Jurkat, Clone E6-1 (cell line): ENCODE measurements at places on chromosomes 1 and 21.
A peak's percentile ranks its signal among the peaks of the same experiment; 100 is the strongest.

DNA sequence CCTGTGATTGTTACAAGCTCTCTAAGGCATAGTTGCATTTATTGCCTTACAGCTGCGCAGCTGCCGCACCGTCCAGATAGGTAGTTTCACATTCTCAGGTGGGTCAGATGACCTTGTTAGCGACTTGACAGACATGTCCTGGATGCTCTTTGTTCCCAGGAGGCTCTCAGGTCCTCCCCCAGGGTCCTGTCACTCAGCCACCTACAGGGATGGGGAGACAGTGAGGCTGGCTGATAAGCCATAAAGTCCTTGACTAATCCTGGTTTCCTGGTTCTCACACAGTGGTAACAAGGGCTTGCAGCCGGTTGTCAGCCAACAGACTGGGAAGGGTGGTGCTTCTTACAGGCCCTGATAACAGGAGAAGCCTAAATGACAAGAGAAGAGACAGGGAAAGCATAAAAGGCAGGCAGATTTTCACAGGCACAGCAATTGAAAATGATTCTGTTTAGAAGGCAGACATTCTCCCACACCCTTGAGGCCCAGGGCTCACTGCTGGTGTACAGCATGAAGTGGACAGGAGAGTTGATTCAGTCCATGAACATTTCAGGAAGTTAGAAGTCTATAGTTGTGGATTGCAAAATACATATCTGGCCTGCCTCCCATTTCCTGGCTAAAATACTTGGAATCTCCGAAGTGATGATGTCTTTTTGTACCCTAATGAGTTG lies 2.9 kb downstream of the ARF1 start:
- DNase-seq = no peak

DNA sequence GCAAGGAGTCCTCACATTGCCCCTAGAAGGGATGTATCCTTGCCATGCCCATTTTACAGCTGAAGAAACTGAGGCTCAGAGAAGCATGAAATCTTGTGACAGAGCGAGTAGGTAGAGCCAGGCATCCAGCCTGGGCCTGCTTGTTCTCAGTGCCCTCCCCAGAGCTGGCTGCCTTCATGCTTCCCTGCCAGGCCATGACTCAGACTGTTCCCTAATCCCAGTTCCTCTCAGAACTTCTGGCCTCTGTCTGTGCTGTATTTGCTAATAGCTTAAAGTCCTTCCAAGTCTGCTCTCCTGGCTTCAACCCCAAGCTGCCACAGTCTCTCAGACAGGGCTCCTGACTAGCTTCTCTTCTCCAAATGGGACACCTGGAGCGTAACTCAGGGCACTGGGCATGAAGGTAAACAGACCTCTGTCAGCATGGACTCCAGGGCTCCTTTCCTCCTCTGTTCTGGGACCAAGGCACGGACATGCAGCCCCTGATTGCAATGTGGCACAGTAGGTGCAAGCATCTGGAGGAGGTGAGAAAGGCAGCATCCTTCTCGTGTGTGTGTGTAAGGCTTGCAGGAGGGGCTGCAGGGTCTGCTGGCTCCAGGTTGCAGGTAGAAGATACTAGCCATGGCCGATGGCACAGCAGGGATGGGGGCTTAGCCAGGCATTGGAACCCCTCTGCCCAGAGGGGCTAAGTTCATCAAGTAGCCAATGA lies 122.7 kb downstream of the HMGB4 start:
- DNase-seq = no peak

- DNase-seq = no peak
These were observed 7.2 kb upstream of the TACSTD2 start for GRCh38 chr1:58584082-58584895.

- no peak for DNase-seq
These were observed 176.5 kb downstream of the PBX1 start for GRCh38 chr1:164735315-164736052.

DNA sequence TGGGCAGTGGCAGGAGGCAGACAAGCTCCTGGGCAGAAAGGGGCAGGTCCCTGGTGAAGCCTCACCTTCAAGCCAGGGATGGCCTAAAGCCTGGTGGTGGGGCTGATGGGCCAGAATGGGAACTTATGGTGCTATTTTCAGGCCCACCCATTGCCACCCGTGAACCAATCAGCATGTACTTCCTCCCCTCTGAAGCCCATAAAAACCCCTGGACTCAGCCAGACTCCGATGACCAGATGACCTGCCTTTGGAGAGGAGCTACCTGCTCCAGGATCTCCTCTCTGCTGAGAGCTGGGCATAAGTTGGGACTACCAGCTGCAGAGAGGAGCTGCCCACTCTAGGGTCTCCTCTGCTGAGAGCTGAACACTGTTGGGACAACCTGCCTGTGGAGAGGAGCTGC lies 7.8 kb upstream of the BCL10 start:
- no peak for DNase-seq

DNA sequence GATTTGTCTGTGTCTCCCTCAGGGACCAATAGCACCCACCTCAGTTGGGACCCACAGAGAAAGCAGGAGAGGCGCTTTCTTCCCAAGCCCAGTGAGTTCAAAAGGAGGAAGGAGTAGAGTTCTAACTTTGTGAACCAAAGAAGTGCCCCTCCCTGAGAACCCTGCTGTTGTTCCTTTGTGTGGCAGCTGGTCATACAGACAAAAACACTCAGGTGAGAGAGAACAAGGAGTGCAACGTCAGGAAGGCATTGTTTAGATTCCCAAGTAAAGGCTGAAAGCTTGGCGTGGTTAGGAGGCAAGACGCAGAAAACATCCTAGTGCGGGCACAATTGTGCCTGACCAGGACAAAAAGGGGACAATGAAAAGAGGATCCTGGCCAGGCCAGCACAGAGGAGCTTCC lies 654.6 kb downstream of the KIF26B start:
- no peak for DNase-seq

DNA sequence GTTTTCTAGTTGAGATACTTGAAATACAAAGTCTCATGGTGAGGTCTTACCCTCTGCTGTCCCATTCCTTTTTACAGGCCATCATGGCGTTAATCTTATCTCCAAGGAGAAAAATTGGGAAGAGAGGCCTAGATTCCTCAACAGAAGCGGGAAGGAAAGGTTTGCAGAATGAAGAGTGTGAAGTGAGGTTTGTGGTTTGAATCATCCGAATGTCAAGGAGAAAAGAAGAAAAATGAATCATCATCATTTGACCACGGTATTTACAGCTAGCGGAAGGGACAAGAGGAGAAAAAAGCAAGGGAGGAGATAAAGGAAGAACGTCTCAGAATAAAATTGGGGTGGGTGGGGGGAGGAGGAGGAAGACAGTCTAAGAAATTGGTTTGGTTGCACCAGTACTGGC lies 935 bp upstream of the COG2 start:
- no peak for DNase-seq

DNA sequence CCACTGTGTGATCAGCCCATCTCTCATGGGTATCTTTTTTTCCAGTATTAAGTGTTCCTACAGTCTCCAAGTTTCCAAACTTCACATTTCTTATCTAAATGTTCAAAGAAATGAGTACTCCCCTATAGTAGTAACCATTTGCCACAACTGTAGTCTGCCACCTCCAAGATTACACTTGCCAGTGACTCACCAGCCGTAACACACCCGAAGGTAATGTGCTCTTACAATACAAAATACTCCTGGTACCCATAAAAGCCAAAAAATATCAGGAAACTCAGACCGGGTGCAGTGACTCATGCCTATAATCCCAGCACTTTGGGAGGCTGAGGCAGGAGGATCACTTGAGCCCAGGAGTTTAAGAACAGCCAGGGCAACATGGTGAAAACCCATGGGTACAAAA lies 20.5 kb upstream of the ZNF496 start:
- DNase-seq = no peak

DNA sequence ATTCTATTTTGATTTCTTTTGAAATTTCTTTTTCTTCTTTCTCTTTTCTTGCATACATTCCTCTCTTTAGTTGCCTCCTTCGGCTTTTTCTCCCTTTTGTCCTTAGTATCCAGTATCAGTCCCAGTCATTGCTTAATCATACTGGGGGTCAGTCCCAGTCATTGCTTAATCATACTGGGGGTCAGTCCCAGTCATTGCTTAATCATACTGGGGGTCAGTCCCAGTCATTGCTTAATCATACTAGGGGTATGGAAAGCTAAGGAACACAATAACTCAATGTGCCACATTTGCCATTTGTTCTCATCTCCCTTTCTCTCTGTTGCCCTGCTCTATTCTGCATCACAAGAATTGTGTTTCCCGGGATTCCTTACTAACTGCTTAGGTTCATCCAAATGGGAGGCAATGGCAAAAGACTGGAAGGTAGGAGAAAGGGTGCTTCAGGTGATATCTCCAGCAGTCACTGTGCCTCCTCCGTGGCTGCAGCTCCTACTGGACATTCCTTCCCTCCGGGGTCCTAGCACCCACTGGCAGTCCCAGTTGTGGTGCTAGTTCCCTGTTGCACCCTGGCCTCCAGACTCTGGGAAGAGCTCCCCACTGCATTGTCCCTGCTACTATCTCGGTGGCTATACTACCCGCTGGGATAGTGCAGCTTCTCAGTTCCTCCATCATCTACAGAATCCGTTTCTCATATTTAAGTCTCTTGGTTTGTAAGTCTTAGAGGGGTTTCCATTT lies 32.6 kb upstream of the LAMC1 start:
- no peak for DNase-seq

DNA sequence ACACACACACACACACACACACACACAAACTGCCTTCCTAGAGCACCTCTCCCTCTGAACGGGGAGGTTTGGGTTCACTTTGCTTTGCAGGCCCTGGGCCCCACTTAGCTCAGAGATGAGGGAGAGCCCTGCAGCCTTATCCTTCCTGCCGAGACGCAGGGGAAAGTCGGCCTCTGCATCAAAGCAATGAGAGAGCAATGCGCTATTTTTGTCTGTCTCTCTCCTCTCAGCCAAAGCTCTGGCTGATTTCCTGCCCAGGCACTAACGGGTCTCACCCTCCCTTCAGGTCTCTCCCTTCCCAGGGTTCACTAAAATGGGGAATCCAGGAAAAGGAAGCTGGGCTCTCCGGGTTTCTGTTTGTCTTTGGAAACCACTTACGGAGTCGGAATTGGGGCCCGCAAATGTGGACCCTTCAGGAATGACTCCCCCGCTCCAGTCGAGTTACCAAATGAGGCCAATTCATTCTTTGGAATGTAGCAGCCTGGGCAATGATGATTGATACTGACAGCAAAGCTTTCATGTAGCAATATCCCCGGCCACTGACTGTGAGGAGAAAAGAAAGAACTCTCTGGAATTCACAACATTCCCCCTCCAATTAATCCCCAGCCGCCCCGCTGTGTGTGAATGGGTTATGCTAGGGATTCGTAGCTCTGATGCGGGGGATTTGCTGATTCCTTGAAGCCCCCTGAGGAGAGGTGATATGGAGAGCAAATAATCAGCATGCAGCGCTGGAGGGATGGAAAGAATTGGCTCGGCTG lies 61.5 kb upstream of the WLS start:
- no peak for DNase-seq

GRCh38 chr1:16372535-16373285 lies 5.7 kb downstream of the SZRD1 start:
- no peak for DNase-seq

DNA sequence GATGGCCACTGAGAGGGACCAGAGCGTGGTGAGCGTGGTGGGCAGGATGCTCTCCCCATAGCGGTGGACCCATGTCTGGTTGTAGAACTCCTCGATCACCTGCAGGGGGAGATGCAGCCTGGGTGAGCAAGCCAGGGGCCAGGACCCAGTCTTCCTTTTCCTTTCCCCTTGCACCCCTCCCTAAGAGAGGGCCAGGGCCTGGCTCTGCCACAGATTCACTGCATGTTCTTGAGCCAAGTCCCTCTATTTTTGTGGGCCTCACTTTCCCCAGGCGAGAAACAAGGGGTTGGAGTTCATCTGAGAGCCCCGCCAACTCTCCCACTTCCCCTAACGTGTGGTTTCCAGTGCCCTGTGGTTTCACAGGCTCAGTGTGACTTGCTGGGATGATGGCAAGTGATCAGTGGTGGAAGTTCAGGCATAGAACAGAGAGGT lies 27.5 kb downstream of the SLC2A1 start:
- DNase-seq = peak; percentile 86

DNA sequence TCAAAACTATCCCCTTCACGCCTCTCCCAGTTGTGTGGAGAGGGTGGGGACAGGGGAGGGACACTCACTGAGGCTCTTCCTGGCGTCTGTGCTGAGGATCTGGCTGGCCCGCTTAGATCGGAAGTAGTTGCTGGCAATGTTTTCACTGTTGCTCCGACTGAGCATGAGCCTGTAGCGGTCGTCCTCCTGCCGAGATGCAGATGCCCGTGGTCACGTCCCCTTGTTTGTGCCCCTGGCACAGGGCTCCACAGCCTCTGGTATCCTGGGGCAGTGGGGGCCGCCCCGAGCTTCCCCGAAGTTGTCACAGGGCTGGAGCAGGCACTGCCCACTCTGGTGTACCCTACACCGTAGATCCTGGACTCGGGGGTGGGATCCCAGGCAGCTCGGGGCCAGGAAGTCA lies 5.0 kb upstream of the DDOST start:
- DNase-seq = no peak

DNA sequence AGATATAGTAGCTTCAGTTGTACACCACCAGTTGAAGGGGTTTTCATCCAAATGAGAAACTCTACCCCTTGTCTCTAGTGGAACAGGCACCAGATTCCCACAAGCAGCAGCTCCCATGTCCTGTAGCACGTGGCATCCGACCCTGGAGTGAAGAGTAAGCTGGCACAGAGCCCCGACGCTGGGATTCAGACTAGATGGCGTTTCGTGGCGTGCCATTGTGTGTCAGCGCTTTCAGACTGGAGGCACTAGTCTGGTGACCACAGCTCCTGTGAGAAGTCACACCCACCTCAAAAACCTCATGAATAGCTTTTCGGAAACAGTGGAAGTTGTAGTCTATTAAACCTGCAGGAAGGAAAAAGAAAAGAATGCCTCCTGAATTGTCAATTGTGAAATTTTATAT lies 20.2 kb downstream of the RRAGC start:
- no peak for DNase-seq

- DNase-seq = no peak
These were observed 170.1 kb downstream of the SEC16B start for GRCh38 chr1:177799746-177800145.

DNA sequence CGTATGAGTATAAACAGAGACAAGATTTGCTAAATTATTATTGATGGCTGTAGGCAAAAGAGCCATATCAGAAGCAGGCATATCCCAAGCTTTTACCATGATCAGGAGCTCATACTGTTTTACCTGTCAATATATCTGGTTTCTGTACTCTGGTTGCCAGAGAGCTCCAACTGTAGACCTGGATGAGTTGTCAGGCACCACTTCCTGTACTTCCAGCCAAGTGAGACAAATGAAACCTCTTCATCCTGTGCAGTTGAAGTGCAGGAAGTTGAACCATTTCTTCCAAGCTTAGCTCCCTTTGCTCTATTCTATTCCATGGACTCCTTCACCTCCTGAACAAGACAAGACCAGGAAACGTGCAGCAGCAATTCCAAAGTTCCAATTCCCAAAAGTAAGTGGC lies 115.6 kb downstream of the ZNF281 start:
- no peak for DNase-seq
